ENCODE measurements at places on chromosomes 13 and 19.
A peak's percentile ranks its signal among the peaks of the same experiment; 100 is the strongest.

DNA sequence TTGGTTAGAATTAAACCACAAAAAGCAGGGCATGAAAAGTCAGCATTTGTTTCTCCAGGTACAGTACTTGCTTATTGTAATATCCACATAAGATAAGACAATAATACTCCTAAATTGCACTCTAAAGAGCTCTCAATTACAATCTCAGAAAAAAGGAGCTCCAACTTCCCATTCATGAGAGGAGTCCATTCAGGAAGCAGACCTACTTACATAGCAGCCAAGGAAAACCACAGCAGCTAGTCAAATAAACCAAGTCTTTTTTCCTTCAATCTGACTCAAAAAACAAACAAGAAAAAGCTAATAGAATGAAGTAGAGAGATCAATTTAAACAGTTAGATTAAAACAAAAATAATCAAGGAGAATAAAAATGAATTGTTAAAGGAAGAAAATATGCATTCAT lies 885.2 kb upstream of the SLITRK6 start:
- no peak for DNase-seq

GRCh38 chr13:27252467-27252866 lies 1.1 kb downstream of the RPL21 start:
- no peak for DNase-seq

- DNase-seq: no peak
These were observed 209.5 kb downstream of the DNAJC15 start for GRCh38 chr13:43232873-43233265.

DNA sequence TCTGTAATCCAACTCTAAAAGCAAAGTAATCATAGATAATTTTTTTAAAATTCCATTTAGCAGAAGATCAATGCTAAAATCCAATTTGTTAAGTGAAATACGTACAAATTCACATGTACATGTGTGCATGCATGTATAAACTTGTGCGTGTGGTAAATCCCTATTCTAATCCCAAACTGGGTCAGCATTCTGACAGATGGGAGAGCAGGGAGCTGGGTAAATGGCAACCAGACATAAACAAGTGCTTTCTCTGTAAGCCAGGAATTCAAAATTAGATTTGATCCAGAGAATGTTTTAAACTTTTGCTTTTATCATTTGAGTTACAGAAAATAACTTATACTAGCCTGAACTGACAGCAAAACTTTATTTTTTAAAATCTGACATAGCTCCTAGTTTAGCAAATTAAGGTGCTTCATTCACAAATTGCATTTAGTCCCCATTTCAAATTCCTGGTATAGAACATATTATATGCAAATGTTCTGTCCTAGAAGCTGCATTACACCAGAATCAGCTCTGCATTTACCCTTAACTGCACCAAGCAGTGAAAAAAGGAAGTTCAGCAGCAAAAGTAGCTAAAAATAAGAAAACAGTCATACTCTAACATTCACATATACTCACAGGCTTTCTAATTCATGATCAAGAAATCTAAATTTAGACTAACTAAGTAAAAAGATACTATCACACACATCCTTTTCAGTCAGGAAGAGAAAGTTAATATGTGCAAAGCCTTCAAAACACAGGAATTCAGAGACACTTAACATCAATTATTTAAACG lies 32.6 kb downstream of the UBL3 start:
- no peak for DNase-seq

DNA sequence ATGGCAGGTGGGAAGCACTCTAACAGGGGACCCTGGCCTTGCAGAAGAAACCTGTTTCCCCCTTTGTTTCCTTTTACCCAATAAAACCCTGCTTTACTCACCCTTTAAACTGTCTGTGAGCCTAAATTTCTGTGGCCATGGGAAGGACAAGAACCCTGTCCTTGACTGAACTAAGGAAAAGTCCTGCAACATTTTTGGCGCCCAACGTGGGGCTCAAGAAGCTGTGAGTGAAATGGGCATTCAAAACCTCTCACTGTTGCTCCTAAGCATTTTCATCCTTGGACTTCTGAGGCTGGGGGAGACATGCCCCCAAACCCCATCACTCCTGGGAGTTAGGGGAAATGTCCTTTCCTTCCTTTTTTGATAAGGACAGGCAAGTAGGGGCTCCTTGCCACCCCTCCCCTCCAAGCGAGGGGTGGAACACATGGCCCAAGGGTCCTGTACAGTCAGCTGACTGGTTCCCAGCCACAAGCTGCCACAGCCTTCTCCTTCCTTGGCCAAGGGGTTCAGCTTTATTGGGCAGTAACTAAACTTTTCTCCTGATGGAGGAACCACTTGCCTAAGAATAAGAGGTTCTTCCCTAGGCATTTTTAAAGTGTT lies 381.6 kb downstream of the KLF5 start:
- DNase-seq: no peak

DNA sequence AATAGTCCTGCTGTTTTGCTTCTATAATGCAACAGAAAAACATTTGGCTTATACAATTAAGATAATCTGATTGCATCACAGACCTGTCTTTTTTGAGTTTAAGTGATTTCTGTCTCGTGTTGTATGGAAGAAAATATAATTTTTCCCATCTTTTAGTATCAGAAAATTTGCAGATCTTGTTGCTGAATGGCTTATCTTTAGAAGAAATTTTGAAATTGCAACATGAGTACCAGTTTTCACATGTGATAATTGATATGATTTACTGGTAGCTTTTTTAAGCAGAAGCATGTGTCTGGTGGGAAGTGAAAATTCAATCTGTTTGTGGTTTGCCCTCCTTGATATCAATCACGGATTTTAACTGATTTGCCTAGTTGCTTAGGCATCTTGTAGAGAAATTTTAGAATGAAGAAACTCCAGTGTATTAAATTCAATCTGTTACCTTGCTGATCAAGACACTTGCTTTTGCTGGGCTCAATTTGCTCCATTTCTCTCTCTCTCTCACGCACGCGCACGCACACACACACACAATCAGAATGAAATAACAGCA lies 89.8 kb upstream of the MYCBP2 start:
- DNase-seq: no peak

- no peak for DNase-seq
These were observed 82.3 kb downstream of the GPR12 start for GRCh38 chr13:26678330-26678729.

GRCh38 chr13:34408640-34409039 lies 533.4 kb upstream of the NBEA start:
- no peak for DNase-seq

DNA sequence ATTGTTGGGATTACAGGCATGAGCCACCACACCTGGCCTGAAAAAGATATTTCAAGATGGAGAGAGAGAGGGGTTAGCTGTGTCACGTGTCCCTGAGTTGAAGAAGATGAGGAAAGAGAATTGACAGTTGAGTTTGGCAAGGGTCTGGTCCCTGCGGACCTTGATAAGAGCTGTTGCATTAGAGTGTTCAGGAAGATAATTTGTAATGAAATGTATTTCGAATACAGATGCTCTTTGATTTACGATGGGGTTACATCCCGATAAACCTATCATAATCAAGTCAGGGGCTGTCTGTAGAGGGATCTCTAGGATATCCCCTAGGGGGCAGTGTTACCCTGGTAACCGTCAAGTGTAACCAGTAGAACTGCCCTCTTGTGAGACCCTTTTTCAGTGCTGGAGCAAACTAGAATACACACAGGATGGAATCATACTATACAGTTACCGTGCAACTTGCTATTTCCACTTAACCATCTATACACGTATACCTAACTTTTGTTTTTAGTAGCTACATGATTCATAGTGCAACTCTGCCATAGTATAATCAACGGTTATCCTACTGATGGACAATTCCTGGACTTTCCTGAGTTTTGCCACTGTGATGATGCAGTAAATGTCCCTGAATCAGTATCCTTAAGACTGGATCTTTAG lies 1.5 kb upstream of the ELOF1 start:
- no peak for DNase-seq

- no peak for DNase-seq
These were observed 235.8 kb upstream of the RFC3 start for GRCh38 chr13:33582121-33582520.

DNA sequence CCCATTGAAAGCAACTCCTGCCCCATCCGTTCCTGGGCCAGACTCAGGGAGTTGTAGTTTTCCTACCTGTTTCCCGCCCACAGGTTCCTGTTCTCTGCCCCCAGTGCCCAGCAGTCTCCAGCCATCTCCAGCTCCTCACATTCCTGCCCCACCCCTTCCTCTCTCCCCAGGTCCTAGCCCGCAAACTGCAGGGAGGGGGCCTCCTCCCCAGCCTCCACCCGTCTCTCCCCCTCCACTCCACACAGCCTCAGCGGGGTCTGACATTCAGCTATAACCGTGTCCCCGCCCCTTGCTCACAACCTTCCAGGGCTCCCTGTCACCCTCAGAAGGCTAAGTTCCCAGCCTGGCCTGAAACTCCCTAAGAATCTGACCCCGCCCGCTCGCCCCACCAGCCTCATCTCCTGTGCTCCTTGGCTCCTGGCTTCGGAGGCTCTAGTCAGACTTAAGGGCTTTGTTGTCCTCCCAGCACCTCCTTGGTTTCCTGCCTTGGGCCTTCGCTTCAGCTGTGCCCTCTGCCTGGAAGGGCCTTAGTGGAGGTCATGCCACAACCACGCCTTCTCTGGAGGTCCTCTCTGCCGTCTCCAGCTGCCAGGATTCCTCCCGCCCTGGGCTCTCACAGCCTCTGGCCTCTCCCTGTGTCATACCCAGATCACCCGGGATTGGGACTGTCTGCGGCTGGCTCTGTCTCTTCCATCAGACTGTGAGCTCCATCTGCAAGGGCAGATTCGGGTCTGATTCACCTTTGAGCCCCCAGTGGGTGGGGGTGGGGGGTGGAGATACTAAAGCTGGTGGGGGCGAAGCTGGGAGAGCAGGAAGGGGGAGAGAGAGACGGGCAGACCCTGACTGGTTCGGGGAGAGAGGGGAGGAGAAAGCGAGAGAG lies 5.1 kb upstream of the SPACA6 start:
- DNase-seq: no peak

GRCh38 chr13:114148521-114148855 lies 16.1 kb upstream of the RASA3 start:
- DNase-seq: peak; percentile 83

DNA sequence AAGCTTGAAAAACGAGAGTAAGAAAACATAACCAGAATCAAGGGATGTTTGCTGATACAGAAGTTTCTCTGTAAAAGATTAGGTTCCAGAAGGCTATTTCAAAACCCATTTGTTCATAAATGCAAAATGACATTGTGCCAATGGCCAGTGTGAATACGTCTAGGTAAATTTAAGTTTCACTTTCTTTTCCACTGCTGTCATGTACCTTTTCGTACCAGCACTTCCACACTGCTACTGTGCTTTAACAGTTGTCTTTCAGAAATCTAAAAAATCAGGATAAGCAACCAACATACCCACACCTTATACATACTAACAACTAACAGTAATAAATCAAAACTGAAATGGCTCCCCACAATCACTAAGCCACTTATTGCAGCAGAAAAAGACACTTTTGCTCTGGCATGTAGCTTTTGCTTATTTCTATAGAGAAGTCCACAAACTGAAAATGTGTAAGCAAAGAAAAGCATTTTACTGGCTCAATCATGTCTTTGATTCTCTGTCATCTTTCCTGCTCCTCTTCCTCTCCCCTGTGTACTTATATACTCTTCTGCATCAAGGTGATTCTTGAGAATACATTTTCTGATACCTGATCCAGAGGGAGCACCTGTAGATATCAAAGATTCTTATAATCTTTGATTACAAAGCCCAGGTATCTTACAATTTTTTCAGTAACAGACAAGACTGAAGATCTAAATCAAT lies 34.3 kb downstream of the ELF1 start:
- no peak for DNase-seq
